ENCODE measurements at places on chromosomes 1 and 21. TPM values are rescaled to one million over a fixed set of nuclear protein-coding genes. Genes with fewer than 3 reads are reported as not detected.

PDE9A gene
- total RNA-seq: not detected

DNA sequence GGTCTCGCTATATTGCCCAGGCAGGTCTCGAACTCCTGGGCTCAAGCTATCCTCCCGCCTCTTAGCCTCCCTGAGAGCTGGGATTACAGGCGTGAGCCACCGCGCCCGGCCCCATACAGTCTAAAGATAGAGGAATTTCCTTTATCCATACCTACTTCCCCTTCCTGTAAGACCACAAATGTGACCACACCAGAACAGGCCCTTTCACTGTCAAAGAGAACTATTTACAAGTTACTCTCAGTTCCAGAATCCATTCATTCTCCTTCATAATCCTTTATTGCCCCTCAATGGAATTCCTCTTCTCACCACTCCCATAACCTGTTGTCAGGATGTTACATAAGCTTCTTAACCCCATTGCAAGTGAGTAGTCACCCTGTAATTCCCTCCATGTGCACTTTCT is 26.3 kb upstream of the SLC5A9 start:
- no peak for DNase-seq
- no peak overlapping the region for H3K4me3 ChIP-seq
- no peaks in the 10 kb centered on the region for H3K4me1 ChIP-seq
- H3K27ac ChIP-seq: no peak overlapping the region
- H3K27me3 ChIP-seq: peaks cover 19% of the 10 kb centered on the region

DNA sequence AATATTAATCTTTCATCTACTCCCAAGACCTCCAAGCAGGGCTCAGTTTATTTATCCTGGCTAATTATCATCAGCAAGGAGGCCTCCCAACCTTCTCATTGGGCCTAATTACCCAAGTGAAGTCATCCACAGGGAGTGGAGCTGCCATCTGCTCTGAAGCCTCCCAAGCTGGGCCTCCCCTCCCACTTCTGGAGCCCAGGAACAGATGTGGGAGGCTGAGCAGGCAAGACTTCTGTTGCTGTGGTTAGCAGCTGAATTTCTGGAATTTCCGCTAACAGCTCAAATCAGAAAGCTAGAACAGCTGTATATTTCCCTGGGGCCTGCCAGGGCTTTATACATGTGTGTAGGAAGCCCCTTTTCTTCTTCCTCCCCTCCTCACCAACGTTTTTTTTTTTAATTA is 127.5 kb downstream of the UCK2 start:
- no peak overlapping the region for H3K27ac ChIP-seq
- no peaks in the 10 kb centered on the region for H3K27me3 ChIP-seq
- no peaks in the 10 kb centered on the region for H3K4me1 ChIP-seq
- H3K4me3 ChIP-seq: no peak overlapping the region
- no peaks in the 10 kb centered on the region for H3K36me3 ChIP-seq

- H3K36me3 ChIP-seq: no peaks in the 10 kb centered on the region
- no peak overlapping the region for H3K4me3 ChIP-seq
- peaks cover 3% of the 10 kb centered on the region for H3K4me1 ChIP-seq
Observed at GRCh38 chr1:9009438-9010370, 16.5 kb downstream of the SLC2A7 start.

GRCh38 chr1:28813931-28814465 is 2.0 kb downstream of the OPRD1 start:
- H3K4me1 ChIP-seq: no peaks in the 10 kb centered on the region
- no peak overlapping the region for H3K27ac ChIP-seq
- no peak overlapping the region for H3K4me3 ChIP-seq
- peak; percentile 81 for DNase-seq

- H3K27me3 ChIP-seq: no peaks in the 10 kb centered on the region
- H3K4me3 ChIP-seq: no peak overlapping the region
- H3K4me1 ChIP-seq: peaks cover 19% of the 10 kb centered on the region
- DNase-seq: peak; percentile 84
- H3K27ac ChIP-seq: peak overlapping the region; percentile 16
- no peaks in the 10 kb centered on the region for H3K36me3 ChIP-seq
Observed at GRCh38 chr1:84721152-84721551, 30.9 kb upstream of the SSX2IP start.

DNA sequence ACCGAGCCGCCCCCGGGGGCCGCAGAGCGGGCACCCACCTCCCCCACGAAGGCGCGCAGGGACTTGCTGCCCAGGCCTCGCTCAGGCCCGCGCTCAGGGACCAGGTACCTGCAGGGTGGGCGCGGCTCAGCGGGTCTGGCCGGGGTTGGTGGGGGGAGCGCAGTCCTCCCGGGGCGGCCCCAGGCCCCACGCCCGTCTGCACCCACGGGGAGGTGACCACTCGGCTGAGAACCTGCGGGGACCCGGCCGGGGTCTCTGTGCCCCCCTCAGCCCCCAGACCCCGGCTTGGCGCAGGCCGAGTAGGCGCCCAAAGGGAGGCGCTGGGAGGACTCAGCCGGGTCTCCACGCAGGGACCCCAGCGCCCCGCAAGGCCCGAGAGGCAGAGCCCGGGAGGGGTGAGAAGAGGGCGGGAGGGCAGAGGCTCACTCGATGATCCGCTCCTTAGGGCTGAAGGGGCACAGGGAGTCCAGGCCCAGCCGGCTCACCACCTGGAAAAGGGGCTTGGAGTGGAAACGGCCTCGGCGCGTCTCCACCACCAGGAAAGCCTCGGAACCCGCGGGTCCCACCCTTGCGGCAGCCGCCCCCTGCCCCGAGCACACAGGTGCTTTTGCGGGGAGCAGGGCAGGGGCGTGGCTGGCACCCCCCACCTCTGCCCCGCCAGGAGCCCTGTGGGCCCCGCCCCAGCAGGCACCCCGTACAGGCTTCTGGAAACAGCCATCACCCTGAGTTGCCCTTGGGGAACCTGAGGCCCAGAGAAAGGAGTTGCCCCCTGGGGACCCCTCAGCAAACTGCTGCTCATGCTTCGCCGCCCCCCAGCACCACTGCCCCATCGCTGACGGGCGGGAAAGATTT is 9.3 kb downstream of the FTCD start:
- H3K27me3 ChIP-seq: peaks cover 2% of the 10 kb centered on the region
- H3K4me3 ChIP-seq: no peak overlapping the region
- DNase-seq: peak; percentile 65
- no peaks in the 10 kb centered on the region for H3K36me3 ChIP-seq

GRCh38 chr1:72851597-72851996 is 569.3 kb upstream of the NEGR1 start:
- H3K36me3 ChIP-seq: no peaks in the 10 kb centered on the region
- H3K27ac ChIP-seq: no peak overlapping the region
- H3K27me3 ChIP-seq: no peaks in the 10 kb centered on the region
- H3K4me1 ChIP-seq: no peaks in the 10 kb centered on the region
- no peak for DNase-seq

DNA sequence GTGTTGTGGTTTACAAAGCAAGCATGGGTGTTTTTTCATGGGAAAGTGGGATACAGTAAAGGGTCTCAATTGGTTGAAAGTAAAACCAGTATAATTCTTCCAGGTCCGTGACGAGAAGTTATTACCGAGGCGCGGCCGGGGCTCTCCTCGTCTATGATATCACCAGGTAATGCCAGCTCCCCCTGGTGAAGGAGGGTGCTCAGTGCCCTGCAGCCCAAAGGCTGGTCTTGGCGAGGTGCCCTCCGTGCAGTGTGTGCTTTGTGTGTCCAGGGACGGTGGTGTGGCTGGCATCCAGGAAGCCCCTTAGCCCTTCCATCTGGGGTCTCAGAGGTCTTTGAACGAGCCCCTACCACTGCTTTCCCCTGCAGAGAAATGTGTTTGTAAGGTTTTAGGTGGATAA is 24.8 kb downstream of the RAB4A start:
- H3K27me3 ChIP-seq: no peaks in the 10 kb centered on the region
- H3K27ac ChIP-seq: no peak overlapping the region
- peaks cover 22% of the 10 kb centered on the region for H3K36me3 ChIP-seq
- H3K4me1 ChIP-seq: peaks cover 7% of the 10 kb centered on the region

GRCh38 chr1:35556484-35557117 is 602 bp downstream of the KIAA0319L start:
- no peaks in the 10 kb centered on the region for H3K27me3 ChIP-seq
- no peak for DNase-seq
- H3K36me3 ChIP-seq: peaks cover 21% of the 10 kb centered on the region
- peak overlapping the region; percentile 80 for H3K4me3 ChIP-seq
- H3K27ac ChIP-seq: peak overlapping the region; percentile 80
